ENCODE measurements at places on chromosomes 16 and 17.
A peak's percentile ranks its signal among the peaks of the same experiment; 100 is the strongest.

GRCh38 chr17:82944990-82945389 lies 105.2 kb upstream of the ZNF750 start:
- no peak for DNase-seq

DNA sequence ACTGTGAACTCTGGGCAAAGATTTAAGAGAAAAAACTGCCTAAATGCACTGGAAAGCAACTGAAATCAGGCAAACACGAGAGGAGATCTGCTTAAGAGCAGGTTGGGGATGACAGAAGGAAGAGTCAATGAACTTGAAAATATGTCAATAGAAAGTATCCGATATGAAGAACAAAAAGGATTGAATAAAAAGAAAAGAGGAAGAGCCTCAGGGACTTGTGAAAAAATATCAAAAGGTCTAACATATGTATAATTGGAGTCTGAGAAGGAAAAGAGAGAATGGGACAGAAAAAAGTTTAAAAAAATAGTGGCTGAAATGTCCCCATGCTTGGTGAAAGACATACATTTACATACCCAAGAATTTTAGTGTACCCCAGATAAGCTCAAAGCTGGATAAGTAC lies 195.5 kb downstream of the COPRS start:
- DNase-seq, result no peak

GRCh38 chr17:74877592-74878548 lies 5.1 kb upstream of the FDXR start:
- DNase-seq, result no peak

DNA sequence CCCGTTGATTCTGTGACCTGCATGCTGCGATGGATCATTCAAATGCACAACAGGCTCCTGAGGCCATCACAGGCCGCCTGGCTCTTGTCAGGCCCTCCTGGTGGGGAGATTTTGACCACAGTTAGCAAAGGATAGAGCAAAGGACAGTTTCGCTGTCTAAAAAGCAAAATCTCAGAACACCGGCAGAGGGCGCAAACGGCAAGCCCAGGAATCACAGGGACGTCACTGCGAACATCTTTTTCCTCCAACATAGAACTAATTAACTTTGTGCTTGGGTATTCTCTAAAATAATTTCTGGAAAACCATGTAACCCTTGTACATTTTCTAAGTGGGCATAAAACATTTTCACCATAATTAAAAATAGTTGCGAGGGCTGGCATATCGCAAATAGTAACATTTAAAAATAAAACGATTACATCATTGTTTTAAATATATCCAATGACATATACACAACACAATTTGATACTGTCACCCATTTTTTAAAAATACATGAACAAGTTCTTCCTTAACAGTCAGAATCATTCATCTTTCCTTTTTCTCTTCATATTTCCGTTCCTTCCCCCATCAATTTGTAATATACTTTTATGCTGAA lies 19.7 kb upstream of the SLC47A1 start:
- peak; percentile 33 for DNase-seq

DNA sequence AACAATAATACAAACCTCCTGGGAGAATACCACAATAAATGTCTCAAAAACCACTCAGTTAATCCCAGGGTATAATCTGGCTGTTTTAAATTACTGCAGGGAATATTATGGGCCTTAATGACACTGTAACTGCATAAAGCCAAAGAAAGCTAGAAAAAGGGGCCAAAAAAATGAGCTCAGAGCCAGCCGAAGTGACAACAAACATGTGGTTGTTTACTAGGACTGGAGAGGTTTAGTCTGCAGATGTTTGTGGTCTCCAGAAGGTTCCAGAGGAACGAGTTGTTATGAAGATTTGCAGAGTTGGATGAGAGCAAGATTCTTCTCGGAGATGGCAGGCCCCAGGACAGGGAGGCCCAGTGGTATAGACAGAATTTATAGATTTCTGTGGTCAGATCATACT lies 97.1 kb upstream of the AKTIP start:
- no peak for DNase-seq

DNA sequence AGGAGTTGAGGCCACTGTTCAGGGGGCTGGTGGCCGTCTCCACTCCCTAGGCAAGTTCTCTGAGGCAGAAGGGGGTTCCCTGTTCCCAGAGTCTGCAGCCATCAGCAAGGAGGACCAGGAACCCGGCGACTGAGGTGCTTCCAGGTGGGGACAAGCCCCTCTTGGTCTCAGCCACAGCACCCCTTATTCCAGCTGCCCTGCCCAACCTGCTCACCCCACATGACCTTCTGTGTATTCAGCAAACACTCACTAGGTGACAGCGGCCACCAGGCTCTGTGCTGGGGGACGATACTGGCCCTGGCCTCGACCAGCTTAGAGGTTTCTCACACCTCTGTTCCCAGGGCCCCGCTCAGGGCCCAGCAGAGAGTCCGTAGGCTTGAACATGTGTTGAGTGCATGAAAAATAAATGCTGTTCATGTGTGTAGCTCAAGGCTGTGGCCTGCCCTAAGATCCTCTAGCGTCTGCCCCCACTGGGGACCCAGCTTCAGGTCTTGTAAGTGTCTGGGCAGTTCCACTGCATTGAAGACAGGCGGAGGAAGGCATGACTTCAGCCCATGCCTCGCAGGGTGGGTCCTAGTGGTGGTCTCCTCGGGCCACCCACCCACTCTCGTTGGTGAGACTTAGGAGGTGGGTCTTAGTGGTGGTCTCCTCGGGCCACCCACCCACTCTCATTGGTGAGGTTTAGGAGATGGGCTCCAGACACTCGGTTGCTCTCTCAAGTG lies 44.2 kb downstream of the NT5M start:
- DNase-seq, result no peak

DNA sequence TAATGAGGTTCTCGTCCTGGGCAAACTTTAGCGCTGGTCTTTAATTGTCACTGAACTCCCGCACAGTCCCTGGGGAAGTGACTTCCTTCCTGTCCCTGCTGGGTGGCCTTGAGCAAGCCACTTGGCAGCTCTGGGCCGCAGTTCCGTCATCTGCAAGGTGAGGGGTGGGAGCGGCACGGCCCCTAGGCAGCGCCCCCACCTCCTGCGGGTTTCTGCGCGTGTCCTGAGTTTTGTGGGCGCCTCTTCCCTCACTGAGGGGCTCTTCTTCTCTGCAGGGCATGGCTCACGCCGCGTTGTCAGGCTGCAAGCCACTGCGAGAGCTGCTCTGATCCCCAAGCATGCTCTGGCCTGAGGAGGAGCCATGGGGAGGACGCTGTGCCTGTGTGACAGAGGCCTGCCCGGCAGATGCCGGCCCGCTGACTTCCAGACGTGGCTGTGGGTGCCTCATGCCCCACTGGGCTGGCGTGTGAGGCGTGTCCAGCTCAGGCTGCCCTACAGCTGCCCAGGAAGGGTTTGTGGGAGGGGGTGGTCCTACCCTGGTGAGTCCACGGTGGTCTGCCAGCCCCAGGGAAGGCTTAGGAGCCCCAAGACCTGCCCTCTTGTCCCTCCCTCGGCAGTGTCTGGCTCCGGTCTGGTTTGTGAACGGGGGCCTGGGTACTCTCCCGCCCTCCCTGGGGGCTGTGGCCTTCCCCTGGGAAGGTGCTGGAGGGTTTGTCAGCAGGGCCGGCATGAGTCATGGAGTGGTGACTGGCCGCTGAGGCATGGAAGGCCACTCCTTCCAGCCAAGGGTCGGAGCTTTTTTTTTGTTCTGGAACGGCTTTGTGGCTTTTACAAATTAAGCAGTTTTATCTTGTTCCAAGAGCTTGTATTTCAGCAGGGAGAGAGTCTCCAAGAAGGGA lies 182.0 kb downstream of the SEC14L1 start:
- DNase-seq, result peak; percentile 94

DNA sequence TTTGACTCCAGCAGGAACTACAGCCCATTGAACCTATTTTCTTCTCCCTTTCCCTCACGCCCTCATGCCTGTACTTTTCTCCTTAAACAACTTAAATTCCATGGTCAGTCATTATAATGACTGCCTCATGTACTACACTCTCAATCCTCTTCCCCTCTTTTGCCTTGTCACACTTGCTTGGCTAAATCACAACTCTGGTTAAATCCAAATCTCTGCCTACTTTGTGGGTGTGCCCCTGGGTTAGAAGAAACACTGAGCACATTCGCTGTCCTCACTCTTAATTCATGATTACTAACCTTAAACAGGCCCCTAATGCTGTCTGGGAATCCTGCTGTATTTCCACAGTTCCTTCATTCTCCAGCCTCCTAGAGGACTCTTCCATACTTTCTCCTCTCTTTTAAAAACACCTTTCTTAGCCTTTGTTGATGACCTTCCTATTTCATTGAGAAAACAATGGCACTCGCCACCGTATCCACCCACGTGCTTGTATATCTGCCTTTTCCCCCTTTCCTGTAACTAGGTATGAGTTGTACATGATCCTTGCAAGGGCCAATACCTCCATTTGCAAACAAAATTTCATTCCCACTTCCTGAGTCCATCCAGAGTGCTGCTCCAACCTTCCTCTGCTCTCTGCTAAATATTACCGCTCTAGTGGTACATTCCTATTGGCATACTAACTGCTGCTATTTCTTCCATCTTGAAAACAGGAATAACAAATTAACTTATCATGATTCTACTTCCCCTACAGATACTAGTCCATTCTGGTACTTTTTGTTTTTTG lies 28.9 kb downstream of the ZNRF1 start:
- no peak for DNase-seq

DNA sequence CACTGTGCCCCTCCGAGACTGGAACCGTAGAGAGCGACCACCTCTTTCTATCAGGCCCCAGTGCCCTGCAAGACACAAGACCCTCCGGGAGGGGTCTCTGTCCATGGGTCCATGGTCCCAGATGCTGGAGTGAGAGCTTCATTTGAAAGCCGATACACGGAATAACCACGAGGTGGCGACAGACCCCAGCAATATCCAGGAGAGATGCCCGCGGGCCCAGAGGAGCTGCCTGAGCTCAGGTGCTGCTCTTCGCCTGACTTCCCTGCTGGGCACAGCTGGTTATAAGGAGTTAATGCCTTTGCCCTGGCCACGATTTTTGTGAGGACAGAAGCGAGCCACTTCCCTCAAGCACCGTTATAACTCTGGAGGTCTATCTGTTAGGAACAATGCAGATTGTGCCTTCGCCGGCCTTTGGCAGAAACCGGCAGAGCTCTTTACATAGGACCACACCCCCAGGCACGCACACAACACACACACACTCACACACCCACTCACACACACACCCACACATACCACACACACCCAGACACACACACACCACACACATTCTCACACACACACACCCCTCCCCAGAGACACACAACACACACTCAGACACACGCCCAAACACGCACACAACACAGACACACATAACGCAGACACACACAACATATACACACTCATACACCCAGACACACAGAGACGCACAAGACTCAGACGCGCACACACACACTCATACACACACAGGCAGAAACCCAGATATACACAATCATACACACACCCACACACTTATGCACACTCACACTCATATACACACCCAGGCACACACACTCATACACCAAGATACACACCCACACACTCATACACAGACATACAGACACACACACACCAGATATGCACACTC lies 436.4 kb downstream of the SOX9 start:
- no peak for DNase-seq

- peak; percentile 53 for DNase-seq
Observed at GRCh38 chr16:51762081-51762996, 611.3 kb upstream of the SALL1 start.

DNA sequence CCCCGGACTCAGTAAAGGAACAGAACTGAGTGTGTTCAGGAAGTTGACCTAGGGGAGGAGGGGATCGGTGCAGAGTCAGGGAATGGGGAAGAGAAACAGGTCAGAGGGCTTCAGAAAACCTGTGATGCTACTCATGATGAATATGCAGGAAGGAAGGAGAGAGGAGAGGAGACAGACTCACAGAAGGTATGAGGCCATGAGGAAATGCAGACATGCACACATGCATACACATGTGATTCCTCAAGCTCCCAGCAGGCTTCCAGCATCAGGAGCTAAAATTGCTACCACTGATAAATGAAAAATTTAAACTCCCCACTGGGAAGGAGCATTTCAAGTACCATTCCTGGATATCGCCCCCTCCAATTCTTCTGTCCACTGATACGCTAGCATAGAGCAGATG lies 262.6 kb downstream of the SLC39A11 start:
- DNase-seq, result no peak

DNA sequence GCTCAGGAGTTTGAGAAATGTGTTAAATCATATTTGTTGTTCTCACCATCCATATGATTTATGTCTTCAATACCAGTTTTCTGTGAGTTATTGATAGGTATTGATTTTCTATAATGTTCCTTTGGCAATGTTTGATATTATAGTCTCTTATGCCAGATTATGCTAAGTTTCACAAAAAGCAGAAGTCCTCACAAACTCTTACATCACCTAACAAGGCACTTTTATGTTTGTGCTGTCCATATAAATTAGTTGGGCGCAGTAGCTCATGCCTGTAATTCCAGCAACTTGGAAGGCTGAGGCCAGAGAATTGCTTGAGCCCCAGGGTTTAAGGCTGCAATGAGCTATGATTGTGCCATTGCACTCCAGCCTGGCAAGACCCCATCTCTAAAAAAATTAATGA lies 12.6 kb upstream of the UQCRC2 start:
- no peak for DNase-seq

- DNase-seq, result no peak
Observed at GRCh38 chr17:45291171-45291805, 25.5 kb downstream of the MAP3K14 start.

- DNase-seq, result no peak
Observed at GRCh38 chr17:9185142-9185541, 163.8 kb downstream of the NTN1 start.

GRCh38 chr16:47779201-47780016 lies 318.3 kb downstream of the PHKB start:
- DNase-seq, result no peak

- DNase-seq, result no peak
Observed at GRCh38 chr16:50310308-50311133, 44.2 kb downstream of the ADCY7 start.

- no peak for DNase-seq
Observed at GRCh38 chr17:3688027-3688553, 7.9 kb downstream of the P2RX5 start.

DNA sequence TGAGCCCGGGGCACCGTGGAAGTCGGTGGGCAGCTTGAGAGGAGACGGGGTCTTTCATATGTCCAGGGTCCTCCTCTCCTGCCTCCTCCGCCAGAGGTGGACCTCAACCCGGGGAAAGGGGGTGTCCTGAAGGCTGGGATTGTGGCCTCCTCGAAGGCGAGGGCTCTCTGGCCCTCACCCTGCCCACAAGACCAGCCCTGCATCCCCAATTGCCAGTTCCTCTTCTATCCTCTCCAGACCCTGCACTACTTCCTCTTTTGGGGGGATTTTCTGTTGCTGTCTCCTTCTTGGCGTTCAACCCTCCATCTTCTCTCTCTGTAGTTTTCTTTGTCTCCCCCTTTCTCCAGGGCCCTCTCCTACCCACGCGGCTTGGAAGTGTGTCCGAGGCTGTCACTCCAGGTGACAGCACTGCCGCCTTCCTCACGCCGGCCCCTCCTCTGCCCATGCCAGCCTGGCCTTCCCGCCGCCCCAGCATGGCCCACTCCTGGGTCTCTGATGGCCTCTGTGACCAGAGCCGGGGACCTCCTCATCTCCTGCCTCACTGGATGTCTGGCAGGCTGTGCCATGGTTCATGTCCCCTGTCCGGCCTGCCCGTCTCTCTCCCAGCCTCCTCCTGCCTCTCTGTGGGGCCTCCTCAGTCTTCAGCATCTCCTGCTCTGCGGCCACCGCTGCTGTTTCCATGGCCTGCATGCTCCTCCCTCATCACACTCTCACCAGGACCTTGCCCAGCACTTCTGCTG lies 2.4 kb upstream of the ITGAX start:
- no peak for DNase-seq
